Fibroblast of skin of right biceps (primary cell): ENCODE measurements at places on chromosomes 1 and 21.

DNA sequence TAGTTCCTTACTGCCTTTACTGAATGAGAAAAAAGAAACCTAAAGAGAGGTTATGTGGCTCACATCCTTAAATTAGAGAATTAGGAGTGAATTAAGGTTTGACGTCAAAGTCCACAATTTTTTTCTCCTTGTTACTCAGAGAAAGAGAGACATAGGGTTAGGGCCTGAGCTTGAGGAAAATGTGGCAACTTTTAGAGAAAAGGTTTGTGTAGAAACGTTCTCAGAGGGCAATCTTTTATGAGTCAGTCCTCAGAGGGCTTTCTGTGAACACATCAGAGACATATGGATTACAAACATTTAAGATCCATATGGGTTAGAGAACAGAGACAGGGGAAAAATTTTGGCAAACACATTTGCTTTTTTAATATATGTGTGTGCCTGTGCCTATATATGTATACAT is 242.8 kb downstream of the TGFB2 start:
- DNase-seq: peak; percentile 45

- DNase-seq: peak; percentile 41
These were observed 10.8 kb downstream of the UMODL1 start for GRCh38 chr21:42081931-42082381.

DNA sequence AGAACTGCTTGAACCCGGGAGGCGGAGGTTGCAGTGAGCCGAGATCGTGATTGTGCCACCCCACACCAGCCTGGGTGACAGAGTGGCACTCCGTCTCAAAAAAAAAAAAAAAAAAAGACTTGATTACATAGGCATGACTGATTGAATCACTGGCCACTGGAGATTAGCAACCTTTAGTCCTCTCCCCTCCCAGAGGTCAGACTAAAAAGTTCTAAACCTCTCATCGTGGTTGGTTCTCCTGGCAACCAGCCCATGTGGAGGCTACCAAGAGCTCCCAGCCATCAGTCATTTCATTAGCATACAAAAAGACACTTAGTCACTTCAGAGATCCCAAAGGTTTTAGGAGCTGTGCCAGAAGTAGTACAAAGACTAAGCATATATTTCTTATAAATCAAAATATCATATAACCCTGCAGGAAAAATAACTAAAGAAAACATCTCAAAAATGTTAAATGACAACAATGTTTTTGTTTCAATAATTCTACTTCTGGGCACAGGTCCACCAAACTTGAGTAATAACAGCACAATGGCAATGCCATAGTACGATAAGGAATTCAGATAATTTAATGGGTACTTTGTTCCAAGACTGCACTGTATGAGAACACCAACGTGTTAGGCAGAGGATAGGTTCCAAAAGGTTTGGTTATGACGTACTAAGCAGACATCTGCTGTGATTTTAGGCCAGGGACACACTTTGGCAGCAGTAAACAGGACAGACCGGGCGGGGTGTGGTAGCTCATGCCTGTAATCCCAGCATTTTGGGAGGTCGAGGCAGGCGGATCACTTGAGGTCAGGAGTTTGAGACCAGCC is 18.1 kb downstream of the USP48 start:
- DNase-seq: peak; percentile 95

DNA sequence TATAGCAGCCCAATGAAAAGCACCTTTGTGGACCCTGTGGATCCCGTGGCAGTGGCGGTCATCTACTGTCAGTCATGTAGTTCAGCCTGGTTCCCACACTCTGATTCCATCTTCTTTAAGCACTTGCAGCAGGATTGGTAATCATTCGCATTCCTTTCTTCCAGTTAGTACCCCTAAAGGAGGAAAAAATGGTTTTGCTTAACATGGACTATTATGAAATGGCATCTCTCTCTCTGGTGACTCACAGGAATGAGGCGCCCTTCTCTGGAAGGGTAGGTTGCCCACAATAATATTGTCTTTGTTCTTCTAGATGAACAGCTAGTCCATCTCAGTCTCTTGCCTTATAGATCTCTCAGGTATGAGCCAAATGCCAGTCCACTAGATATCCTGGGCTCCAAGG is 127.9 kb upstream of the MROH9 start:
- DNase-seq: peak; percentile 86

DNA sequence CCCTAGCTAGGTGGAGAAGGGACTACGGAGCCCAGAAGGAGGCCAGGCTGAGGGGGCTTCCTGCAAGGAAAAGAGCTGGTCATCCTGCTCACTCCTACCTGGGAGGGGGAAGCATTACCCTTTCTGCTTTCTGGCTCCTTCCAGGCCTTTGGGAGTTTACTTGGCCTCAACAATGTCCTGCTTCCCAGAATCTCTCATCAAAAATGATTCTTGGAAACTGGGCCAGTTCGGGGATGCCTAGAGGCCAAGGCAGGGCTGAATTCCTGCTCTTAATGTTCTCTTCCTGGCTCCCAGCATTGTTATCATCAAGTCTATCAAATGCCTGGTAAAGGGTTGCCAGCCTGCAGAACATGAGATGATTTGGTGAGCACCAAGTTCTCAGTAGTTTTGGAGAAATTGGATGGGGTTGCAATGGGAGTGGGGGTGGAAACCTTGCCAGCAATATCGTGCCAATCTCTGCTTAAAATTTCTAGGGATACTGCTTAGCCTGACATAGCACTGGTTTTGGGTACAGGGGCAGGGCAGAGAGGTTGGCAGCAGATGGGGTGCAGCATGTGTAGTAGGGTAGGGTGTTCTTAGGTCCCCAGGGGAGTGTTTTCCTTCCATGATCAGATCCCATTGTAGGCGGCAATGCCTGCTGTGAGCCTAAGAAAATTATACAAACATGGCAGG is 7.7 kb upstream of the PAFAH2 start:
- DNase-seq: no peak

- DNase-seq: no peak
These were observed 24.6 kb downstream of the RIPK4 start for GRCh38 chr21:41742073-41742875.

- DNase-seq: peak; percentile 45
These were observed 148.0 kb downstream of the GALNT2 start for GRCh38 chr1:230215031-230215430.

DNA sequence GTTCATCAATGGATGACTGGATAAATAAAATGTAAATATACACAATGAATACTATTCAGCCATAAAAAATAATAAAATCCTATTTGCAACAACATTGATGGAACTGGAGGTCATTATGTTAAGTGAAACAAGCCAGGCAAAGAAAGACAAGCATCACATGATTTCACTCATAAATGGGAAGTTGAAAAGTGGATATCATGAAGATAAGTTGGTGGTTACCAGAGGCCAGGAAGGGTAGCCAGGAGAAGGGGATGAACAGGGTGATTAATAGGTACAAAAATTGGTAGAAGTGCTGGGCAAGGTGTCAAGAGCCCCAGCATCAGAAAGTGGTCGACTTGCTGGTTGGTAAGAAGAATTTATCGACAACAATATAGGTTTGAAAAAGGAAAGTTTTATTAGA is 1.3 kb upstream of the PARK7 start:
- DNase-seq: no peak

DNA sequence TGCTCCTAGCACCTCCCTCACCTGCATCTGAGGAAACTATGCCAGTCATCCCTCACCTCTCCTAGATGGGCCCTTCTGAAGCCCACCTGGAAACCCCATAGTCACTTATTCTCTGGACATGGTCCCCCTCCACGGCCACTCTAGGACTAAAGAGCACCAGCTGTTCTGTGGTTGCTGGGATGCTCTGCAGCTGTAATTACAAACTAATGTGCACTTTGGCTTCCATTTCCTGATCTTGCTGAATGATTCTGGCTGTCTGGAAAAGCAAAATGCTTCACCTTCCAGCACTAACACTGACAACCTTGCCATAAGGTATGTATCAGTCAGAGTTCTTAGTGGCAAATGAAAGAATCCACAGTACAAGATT is 48.7 kb upstream of the PSEN2 start:
- DNase-seq: no peak
